ENCODE measurements at places on chromosomes 7 and 10.

- no peak for DNase-seq
Measured at GRCh38 chr7:94022550-94022949, 18.4 kb upstream of the BET1 start.

DNA sequence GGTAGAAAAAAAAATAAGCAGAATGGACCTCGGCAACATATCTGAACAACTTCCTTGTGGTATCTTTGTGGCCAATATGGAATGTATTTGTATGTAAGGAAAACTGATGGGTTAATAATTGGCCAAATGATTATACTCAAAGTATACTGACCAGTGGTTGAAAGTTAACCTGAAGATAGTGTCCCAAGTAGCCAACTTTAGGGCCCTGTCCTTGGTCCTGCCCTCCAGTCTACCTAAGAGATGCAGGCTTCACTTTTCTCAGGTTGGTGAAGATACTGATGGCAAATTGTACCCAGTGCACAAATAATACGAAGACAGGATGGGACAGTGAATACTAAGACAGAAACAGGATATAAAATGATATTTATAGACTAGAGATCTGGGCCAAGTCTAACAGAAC lies 109.2 kb downstream of the SORCS3 start:
- no peak for DNase-seq

- DNase-seq = no peak
Measured at GRCh38 chr7:6615723-6616555, 529 bp downstream of the ZNF853 start.

DNA sequence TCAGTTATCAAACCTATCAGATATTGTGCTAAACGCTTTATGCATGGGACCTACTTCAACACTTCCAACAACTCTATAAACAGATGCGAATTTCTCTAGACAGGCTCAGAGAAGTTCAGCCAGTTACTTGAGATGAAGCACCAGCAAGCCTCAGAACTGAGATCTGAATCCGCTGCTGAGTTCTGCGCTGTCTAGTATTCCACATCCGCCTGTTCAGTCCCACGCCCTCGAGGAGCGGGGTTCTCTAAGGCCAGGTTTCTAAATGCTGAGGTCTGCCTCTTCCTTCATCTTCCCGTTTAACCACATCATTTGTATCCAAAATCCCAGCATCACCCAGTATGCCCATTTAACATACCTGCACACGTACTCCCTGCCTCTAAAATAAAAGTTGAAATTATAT lies 297.8 kb upstream of the ZNF32 start:
- DNase-seq = no peak

GRCh38 chr10:59672150-59672875 lies 37.3 kb downstream of the SLC16A9 start:
- DNase-seq = no peak

DNA sequence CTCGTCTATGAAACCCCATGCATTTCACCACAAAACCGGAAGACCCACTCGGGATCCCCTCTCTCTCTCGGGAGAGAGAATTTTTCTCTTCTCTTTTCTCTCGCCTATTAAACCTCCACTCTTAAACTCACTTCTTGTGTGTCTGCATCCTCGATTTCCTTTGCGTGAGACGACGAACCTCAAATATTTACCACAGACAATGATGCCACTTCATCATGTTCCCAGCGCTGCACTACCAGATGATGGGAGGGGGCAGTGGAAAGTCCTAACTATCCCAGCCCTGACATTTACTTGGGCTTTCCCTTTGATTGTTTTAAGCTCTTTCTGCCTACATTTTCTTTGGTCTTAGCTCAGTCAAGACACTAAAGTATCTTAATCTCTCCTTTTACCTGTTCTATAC lies 906.7 kb downstream of the GRID1 start:
- DNase-seq = no peak

DNA sequence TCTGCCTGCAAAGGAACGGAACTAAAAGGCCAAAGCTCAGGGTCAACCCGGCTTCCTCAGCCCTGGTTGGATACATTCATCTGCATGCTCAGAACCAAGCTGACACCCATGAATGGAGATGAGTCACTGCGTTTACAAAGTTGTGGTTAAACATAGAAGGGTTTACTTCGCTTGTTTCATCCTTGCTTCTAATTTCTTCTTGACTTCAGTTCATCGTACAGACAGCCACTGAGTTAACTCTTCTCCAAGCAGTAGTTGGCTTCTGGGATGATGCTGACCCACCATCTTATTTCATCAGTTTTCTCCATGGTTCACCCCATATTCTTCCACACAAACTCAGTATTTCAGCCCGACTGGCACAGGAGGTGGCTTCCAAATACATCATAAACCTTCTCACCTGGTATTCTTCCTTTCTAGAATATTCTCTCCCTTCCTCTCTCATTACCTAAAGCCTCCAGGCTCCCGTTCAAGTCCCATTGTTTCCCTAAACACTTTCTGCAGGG lies 166.3 kb upstream of the RNF32 start:
- no peak for DNase-seq
